ENCODE measurements at places on chromosomes 3 and 15.
A peak's percentile ranks its signal among the peaks of the same experiment; 100 is the strongest.

- no peak for DNase-seq
These were observed 277.1 kb downstream of the XXYLT1 start for GRCh38 chr3:194993896-194994295.

GRCh38 chr3:138186803-138187295 is 252 bp upstream of the ARMC8 start:
- DNase-seq, result peak; percentile 96

DNA sequence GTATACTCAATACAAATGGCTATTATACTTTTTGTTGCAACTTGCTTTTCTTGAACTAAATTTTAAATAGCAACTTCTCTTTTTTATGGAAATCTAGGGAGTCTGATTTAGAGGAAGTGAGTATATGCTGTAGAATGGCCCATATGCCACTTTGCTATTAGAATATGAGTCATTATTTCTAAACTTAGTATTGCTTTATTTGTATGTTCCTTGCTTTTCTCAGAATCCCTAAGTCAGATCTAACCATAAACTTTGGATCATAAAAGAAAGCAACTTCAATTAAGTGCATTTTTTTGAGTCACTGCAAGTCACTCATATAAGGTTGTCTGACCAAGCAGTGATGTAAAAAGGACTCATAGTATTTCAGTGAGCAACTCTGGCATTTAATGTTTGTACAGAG is 17.5 kb upstream of the SPTSSB start:
- peak; percentile 73 for DNase-seq

DNA sequence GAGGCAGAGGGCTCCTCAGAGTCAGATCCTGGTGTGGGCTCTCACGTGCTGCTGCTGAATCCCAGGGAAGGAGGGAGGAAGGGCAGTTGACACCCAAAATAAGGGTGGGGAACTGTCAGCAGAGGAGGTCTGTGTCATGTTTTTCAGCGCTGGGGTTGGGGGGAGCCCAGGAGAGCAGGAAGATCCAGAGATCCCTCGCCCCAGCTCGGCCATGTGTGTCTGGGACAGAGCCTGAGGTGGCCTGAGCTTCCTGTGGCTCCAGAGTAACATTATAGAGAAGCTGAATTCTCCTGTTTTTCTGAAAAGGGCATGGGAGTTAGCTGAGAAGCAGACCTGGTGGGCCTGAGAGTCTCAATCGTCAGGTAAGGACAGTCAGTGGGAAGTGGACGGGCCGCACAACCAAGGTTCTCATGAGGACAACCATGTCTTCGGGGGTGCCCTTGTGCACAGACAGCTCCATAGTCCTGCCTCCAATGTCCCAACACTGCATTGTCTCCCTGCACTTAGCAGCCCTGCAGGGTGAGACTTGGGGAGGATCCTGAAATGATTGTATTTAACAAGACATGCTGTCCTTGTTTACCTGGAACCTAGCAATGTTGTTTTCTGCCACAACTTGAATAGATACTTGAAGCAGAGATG is 18.4 kb downstream of the UMPS start:
- no peak for DNase-seq

DNA sequence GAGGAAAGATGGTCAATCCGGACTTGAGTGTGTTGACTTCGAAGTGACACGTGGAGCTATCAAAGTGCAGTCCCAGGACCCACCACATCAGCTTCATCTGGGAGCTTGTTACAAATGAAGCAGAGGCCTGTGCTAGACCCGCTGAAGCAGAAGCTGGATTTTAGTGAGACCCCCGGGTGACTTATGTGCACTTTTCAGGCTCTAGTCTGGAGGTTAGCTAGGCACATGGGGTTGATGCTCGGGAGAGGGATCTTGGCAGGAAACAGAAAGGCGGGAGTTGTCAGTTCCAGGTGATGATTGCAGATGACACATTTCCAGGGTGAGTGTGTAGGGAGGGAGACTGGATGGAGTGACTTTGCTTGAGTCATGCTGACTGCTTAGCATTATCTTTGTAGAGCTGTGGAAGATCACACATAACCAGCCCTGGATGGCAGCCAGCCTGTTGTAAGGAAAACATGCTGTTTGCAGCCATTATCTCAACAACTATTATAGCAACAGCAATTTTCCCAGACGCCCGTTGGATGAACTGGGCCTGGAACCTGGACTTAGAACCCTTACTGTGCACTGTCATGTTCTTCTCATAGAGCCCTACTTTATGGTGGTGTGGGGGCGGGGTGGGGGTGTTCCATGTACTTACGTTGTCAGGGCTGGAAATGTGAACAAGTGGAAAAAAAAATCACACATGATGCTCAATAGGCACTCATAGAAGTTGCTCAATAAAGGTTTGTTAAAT is 122.4 kb downstream of the THSD4 start:
- DNase-seq, result peak; percentile 92

GRCh38 chr3:72727172-72727571 is 121.1 kb downstream of the SHQ1 start:
- DNase-seq, result no peak

All from foreskin fibroblast (primary cell).